NCI-H2081 (cell line): ENCODE measurements at places on chromosomes 11 and 22.

GRCh38 chr11:117953024-117953671, 23.9 kb upstream of the TMPRSS13 start:
- DNase-seq = no peak

- DNase-seq = no peak
Observed at GRCh38 chr11:85988780-85989179, 80.1 kb downstream of the PICALM start.

DNA sequence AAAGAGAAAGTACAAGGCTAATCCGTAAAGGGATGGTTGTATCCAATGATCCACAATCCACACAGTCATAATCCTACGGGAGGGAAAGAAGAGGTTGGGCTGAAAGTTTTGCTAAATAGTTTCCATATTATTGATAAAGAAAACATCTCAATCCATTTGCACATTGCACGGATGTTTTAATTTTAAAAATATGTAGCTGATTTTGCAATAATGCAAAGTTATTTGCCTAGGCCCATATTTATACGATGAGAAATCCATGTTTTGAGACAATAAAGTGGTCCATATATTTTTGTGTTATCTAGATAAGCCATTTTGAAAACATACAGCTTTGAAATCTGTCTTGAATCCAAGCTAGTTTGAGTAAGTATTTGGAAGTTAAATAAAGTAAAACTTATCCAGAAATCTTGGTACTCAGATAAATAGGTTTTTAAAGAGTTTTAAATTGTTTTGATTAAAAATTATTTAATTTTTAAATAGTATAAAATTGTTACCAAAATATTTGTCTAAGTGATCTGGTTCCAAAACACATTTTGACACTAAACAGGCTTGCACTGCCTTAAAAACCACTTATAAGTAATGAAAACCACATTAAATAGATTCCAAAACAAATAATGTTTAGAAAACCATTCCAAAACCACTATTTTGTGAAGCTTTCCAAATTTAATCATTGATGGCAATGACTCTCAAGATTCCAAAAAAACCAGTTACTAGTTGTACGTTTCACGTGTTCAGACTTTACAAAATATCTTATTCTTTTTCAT, 38.2 kb upstream of the PAMR1 start:
- no peak for DNase-seq

DNA sequence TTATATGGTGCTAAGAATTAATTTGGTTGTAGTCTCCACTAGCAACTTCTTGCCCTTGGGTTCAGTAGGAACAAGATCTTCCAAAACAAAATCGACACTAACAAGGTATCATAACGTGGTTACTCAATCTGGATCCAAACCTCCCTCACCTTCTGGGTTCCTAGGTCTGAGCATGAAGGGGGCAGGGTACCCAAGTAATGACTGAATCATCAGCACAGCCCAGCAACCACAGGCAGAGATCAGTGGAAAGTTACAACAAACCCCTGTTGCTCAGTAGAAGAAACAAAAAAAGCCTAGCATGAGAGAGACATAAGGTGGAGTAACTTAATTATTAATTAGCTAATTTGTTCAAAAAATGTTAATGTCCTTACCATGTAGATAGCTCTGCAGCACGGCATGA, 221.4 kb downstream of the BLID start:
- no peak for DNase-seq

DNA sequence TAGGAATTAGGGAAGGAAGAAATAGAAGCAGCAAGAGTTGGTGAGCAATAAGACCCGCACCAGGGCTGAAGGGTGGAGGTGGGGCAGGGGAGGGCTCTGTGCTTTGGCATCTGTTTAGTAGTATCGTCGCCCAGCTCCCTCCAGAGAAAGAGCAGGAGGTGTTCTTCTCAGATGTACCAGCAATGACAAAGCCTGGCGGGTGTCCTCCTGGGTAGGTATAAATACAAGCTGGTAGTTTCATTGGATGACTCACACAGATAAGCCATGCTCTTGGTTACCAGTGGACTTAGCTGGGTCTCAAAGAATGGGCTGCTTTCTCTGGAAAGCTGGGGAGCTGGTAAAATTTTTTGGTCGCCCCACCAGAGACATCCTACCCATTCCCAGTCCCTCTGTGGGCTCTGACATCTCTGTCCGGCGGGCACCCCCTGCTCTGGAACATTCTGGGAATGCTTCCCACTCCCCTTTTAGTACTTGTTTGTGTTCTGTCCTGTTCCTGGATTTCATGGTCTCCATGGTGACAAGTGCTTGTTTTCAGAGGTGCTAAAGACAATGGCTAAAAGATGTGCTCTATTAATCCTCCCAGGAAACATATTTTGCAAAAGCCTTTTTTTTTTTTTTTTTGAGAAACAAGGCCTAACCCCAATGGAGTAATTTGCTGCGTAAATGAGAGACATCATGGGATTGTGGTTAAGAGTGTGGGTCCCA, 15.4 kb upstream of the TUBA8 start:
- DNase-seq = no peak

DNA sequence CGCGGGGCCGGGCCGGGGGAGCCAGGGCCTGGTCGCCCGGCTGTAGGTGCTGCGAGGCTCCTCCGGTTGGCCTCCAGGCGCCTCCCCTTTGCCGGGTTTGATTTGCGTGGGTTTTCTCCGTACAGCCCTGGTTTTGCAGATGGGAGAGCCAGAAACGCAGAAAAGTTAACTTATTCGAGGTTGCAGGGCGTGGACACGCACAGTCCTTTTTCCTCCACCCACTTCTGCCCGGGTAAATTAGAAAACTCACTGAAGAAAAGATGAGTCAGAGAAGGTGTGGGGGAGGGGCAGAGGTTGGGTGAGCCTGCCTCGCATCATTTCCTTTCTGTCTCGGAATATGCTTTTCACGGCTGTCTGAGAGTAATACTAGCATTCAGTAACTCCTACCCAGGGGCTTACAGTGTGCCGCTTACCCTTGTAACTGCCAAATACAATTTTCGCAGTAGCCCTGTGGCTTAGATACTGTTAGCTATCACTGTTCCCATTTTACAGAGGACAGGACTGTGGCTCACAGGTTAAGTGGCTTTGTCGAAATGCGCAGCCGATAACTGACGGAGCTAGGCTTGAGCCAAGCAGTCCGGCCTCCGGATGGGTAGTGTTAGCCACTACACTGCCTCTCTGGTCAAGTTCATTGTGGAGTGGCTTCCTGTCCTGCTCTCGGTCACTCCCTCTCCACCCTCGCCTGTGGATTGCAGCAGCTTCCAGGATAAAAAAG, 812 bp downstream of the FADD start:
- DNase-seq = peak; percentile 19

GRCh38 chr11:16813126-16813525, 74.7 kb downstream of the C11orf58 start:
- DNase-seq = no peak

GRCh38 chr11:27211370-27212127, 151.5 kb downstream of the CCDC34 start:
- DNase-seq = no peak

DNA sequence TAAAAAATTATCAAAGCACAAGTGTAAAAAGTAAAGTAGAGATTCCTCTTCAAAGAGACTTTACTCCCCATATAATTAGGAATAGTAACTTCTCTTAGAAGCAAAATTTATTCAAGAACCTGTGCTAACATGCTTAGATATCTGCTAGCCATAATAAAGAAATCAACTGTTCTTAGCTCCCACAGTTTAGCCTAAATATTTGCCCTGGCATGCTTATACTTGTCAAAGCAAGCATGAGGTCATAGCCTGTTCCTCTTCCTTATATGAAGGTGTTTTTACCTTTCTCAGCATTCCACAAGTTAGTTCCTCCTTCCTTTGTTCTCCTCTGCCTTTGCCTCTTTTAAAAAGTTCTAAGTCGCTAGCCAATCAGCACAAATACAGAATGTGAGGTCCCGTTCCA, 30.3 kb downstream of the RIC3 start:
- no peak for DNase-seq

DNA sequence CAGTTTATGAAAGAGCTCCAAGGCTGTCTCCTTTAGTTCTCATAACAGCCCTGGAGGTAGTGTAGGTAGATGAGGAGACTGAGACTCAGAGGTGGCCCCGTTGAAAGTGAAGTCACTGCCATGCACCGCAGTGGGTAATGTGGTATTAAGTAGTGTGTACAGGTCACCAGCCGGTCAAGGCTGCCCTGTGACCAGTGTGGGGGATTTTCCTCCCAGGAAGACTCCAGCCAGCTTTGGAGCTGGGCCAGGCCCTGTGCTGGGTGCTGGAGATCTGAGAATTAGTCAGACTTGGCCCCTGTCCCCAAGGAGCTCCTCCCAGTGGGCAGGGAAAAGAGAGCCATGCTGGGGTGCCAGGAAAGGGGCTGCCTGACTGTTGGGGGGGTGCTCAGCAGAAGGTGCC, 5.3 kb downstream of the OMP start:
- DNase-seq = no peak

GRCh38 chr22:44445731-44446130, 52.3 kb downstream of the RTL6 start:
- no peak for DNase-seq

DNA sequence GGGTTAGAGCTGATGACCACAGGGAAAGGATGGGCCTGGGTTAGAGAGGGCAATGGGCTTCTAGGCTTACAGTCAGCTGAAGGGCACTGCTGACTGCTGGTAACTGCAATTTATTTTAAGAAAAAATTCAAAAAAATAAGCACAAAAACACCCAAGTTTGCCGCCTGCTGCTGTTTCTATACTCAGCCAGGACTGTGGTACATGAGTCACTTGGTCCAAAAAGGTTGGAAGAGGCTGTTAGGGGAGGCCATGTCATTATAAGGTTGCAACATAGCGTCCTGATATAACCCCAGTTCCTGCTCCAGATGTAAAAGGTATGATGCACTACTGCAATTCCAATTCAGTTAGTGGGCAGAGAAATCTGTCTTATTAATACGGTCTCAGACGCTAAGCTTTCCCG, 98.9 kb downstream of the ETS1 start:
- DNase-seq = no peak

DNA sequence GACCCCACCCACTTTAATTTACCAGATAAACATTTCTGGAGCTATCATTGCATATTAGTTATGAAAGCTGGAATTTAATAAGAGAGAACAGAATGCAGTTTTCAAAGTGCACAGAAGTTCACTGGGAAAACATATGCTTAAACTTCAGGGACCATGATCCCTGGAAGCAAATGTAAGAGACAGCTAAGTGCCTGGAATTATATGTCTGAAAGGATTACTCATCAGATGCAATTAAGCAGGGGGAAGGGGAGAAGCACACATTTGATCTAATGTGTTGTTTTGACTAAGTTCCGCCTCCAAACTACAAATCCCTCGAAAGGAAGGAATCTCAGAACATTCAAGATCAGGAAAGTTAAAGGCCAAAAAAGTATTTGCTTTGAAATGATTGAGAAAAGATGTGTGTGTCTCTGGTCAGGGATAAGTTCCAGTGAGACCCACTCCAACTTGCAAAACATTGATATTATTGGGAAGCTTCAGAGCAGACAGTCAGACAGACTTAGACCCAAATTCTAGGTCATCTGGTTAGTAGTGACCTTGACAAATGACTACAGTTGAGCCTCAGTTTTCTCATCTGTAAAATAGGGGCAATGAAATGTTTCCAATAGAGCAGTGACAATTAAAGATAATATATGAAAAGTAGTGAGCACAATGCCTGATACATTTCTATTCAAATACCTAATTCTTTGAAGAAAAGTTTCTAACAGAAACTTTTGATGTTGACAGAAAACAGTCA, 147.6 kb downstream of the ME3 start:
- no peak for DNase-seq

- no peak for DNase-seq
Observed at GRCh38 chr11:921921-922678, 3.6 kb upstream of the AP2A2 start.

DNA sequence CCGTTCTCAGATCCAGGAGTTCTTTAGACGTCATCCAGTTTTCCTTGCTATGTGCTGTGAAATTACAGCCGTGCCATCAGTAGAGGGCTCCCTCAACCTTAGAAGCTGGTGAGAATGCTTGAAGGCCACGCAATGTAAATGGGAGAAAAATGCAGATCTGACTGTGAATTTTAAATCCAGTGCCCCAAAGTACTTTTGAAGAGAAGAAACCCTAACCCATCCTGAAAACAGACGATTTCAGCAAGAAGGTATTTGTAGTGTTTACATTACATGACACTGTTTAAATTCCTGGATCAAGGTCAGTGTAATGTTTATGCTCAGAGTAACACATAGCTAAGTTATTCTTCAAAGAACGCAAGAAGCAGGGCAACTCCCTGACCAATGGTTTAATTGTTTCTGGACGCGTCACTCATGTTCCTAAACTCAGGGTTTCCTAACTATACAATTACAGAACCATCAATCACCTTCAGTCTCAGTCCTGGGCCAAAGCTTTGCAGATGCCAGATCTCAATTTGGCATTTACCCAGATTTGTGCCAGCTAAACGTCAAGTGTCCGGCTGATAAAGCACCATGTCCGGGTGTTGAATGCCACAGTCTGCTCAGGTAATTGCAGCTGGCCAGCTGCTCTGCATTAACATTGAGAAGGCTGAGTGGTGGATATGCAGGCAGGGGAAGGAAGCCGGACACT, 38.2 kb downstream of the ADAMTS8 start:
- peak; percentile 20 for DNase-seq

- no peak for DNase-seq
Observed at GRCh38 chr11:65610404-65610803, 3.6 kb downstream of the MAP3K11 start.

- no peak for DNase-seq
Observed at GRCh38 chr11:36073411-36074203, 129.7 kb downstream of the LDLRAD3 start.

DNA sequence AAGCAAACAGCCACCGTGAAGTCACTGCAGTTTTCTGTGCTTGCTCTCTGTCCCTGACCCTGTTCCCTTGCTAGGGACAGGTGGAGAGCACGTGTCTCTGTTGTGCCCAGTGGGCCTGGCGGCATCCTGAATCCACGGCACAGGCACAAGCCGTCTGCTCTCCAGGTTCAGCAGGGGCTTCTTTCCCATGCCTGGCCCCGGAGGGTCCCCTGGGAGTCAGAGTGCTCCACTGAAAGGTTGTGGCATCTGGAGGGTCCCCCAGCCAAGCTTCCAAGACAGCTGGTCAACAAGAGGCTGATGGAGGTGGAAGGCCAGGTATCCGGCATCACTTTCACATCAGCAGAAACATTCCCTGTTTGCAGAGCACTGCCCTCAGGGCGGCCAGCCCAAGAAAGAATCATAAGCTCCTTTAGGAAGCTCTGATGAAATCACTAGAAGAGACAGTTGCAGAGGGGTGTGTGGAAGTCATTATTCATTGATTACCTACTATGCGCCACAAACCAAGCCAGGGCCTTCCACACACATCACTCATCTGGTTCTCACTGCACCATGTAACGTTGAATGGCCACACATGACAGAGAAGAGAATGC, 346.4 kb upstream of the B3GAT1 start:
- DNase-seq = no peak

DNA sequence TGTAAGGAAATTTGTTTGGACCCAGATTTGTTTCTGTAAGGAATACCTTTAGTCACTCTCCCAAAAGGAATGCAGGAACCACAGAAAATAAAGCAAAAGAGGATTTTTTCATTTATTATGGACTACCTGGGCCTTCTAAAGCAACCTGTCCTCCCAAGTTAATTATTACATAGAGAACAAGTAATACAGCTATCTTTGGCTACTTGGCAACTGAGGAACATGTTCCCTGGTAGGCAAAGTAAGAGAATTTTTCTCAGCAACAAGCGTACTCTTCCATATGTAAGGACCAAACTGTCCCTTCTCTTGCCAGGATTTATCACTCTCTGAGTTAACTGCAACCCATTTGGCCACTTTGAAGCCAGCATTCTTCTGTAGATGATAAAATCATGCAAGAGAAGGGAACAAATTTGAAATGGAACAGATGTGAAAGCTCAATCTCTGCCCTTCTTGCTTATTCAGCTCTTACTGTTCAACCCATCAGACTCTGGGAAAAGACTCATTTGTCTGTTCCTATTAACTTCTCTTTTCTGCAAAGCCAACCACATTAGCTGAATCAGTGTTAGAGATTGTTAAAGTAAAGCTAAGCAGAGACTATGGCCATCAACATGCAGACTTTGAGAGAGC, 190.2 kb downstream of the SWAP70 start:
- DNase-seq = no peak
